ENCODE measurements at places on chromosomes 11 and 22. TPM values are rescaled to one million over a fixed set of nuclear protein-coding genes. Genes with fewer than 3 reads are reported as not detected.

The INPP5J gene
- not detected for polyA plus RNA-seq

The ZNRF3 gene
- 0.20 TPM for polyA plus RNA-seq

The RIMBP3C gene
- polyA plus RNA-seq: not detected

The FIBIN gene
- not detected for polyA plus RNA-seq

The LRFN4 gene
- 0.70 TPM for polyA plus RNA-seq
